ENCODE measurements at places on chromosomes 12 and 14.

GRCh38 chr12:90922145-90922627 is 32.8 kb downstream of the CCER1 start:
- no peak for DNase-seq

DNA sequence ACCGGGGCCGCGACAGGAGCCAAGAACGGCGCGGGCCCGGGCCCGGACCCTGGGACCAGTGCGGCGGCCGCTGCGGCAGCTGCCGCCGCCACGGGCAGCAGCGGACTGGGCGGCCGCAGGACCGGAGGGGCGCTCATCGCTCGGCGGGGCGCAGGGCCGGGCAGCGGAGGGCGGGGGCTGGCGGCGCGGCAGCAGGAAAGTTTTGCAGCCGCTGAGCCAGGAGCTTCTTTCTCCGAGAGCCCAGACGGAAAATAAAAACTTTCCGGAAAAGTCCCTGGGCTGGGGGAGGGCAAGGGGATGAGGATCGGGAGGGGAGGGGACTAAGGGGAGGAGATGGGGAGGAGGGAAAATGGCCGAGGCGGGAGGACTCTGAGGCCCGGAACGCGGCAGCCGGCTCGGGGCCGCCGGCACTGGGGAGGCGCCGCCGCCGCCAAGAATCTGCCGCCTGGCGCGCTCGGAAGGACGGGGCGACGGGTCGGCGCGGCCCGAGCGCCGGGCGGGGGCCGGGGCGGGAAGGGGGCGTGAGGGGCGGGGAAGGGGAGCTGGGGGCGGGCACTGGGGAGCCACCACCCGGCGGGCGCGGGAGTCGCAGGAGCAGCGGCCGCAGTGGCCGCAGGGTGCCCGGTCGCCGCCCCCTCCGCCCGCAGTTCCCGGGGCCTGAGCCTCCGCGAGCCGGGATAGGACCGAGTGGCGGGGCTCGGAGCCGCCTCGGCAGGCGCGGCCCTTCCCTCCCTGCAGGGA is at the start of gene PRKD1:
Gene PRKD1, minus strand, starts transcription at position 472 of the 741 bp plus-strand sequence.
- DNase-seq, result peak; percentile 83

GRCh38 chr12:16347391-16348298 is at the start of gene MGST1:
Gene MGST1 (plus strand): TSS chr12:16347645. CDS start chr12:16354253, 6,608 bp downstream.
- DNase-seq, result peak; percentile 59

DNA sequence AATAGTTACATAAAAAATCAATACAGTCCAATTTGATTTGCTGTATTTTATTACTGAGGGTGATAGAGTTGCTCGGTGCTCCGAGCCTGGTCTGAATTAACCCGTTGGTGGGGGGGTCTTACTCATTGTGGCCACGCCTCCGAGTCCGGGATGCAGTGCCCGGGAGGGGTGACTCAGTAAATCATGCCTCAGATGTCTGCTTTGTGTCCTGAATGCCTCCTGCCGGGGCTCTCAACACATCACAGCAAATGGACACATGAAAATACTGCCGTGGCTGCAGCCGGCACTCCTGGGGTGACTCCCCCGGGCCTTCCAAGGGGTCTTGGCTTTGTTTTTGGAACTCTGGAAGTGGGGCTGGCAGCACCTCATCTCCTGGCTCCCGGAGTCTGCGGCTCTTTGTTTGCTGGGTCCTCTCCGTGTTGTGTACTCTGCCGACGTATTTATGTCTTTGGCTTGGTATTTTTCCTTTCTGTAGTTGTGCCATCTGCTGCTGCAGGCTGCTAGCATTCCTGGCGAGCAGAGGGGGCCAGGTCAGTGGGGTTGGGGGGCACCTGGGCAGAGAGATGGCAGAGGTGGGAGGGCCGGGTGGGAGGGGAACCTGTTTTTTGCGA is 129.0 kb downstream of the AACS start:
- DNase-seq, result no peak

DNA sequence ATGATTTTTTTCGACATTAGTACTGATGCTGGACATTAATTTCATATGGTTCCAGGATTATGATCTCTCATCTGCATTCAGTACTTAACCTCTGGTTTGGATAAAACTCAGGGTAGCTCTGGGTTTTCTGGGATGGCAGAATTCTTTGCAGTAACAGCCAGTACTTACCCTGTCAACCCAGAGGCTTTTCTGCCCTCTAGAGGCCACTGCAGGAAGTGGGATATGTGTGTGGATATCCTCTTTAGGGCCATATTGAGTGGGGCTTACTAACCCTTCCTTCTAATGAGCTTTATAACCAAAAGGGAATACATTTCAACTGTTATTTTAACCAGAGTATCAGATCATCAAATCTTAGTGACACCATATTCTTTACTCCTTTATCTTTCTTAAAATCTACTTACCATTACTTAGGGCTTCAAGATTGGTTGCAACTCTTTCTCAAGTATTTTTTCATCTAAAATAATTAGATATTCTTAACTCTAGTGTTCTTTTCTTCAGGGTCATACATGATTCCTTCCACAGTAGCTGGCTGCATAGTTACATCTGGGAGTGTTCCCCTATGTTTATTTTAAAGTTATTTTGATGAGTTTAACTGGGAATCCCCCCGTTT is 488.0 kb upstream of the STXBP6 start:
- no peak for DNase-seq

GRCh38 chr14:102279688-102280348 is 25.1 kb downstream of the MOK start:
- no peak for DNase-seq

- DNase-seq, result no peak
Measured at GRCh38 chr12:5996459-5996858, 51.4 kb upstream of the ANO2 start.

DNA sequence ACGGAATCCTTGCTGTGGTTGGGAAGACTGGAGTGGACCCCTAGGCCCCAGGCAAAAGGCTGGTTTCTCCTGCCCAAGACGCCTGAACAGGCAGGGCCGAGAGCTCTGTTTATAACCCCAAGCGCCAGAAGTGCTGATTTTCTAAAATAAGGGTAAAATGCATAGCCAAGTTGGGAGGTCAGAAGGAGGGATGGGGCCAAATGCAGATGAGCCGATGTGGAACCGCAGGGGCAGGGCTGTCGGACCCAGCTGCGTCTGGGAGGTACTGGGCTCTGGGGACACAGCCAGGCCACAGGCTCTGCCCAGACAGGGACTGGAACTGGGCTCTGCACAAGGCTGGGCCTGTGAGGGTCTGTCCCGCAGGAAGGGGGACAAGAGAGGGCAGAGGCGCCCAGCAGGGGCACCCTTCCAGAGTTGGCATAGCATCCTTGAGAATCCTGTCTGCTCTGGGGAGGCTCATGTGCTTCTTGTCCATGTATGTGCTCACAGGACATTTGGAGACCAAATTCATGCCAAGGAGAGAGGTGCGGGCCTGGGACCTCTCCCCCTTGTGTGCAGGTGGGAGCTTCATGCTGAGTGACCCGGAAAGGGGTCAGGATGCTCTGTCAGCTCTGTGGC is 49.1 kb downstream of the JAG2 start:
- DNase-seq, result no peak

GRCh38 chr14:94244182-94244581 is 48.9 kb downstream of the SERPINA10 start:
- DNase-seq, result no peak

- no peak for DNase-seq
Measured at GRCh38 chr14:37711356-37711830, 116.0 kb downstream of the TTC6 start.

DNA sequence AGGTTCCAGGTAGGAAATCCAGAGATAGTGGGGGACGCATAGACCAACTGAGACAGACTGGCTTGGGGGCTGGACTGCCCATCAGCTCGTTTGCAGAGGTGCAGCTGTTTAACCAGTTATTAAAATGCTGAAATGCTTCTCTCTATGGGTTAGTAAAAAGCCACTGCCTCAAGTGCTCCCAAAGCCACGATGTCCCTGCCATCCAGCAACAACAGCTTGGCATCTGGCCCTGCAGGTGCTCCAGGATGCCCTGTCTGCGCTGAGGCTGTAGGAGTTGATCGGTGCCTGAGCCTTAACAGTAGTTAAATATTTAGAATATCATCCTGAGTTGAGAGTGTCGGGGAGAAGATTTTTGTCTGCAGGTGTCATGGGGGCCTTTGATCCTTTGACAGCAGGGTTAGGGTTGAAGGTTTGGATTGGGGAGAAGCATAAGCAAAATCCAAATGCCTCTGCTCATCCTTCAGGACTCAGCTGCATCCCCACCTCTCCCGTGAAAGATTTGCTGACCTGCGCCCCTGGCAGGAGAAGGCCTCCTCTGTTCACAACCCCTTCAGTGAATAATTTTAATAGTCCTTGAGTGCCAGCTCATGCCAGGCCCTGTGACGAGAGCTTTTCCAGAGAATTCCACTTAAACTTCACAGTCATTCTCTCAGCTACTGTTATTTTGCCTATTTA is 127.3 kb upstream of the PWP1 start:
- no peak for DNase-seq

DNA sequence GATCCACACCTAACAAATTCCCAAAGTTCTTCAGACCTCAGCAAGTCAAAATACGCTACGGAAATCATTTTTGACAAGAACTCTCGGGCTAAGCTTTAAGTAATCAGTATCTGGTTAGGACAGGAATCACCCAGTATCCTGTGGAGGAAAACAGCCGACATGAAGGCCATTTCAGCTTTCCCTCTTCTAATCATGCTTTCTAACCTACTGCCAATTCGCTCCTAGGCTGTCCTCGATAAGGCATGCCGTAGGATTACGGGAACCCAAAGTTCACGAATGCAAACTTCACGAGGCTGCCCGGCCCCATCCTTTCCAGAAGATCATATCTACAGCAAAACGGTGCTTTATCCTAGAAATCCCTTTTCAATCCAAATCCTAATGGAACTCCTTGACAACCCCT is 81.8 kb upstream of the PTPRB start:
- no peak for DNase-seq

GRCh38 chr12:105476616-105477015 is 146.1 kb downstream of the C12orf75 start:
- DNase-seq, result no peak

- peak; percentile 37 for DNase-seq
Measured at GRCh38 chr12:108156717-108157116, 27.6 kb downstream of the WSCD2 start.
